Pons (tissue), 1 donor: ENCODE measurements at places on chromosomes 5 and 9.

DNA sequence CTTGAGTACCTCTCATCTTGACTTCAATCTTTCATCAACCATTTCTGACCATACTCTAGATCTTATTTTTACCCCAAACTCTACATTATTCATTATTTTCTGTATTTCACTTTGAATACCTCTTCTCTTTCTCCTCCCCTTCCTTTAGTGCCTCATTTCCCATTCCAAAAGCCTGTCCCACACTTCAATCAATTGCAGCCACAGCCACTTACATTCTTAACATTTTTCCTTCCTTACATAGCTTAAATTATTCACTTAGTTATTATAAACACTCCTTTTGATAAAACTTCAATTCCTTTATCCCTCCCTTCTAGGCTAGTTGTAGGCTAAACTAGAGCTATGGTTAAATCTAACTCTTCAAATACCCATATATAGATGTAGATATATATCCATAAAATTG is 344.0 kb downstream of the PRR16 start:
- no peak for DNase-seq

- no peak for DNase-seq
Observed at GRCh38 chr5:83255268-83255667, 177.9 kb downstream of the XRCC4 start.

- DNase-seq = no peak
Observed at GRCh38 chr5:141695627-141696215, 13.7 kb upstream of the ARAP3 start.

- no peak for DNase-seq
Observed at GRCh38 chr5:103424453-103425205, 138.0 kb downstream of the NUDT12 start.

- no peak for DNase-seq
Observed at GRCh38 chr5:97476852-97477534, 293.9 kb upstream of the RIOK2 start.

DNA sequence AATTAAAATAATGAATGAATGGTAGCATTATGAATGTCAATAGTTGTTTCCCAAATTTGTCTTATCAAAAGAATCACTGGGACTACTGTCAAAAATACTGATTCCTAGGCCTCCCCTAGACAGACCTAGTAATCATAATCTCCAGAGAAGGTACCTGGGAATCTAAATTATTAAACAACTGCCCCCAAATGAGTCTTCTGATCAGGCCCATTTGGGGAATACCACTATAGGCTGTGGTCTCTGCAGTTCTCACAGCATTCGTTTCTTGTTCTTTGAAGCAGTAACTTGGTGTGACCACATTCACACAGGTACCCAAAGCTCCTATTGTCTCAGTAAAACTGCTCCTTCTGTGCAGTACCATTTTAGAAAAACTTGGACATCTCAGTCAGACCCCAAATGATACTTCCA is 230.9 kb downstream of the PIK3R1 start:
- DNase-seq = no peak

GRCh38 chr9:93099551-93100275 is 3.7 kb downstream of the CARD19 start:
- DNase-seq = no peak

- peak; percentile 89 for DNase-seq
Observed at GRCh38 chr5:157915638-157916037, 56.7 kb upstream of the CLINT1 start.

DNA sequence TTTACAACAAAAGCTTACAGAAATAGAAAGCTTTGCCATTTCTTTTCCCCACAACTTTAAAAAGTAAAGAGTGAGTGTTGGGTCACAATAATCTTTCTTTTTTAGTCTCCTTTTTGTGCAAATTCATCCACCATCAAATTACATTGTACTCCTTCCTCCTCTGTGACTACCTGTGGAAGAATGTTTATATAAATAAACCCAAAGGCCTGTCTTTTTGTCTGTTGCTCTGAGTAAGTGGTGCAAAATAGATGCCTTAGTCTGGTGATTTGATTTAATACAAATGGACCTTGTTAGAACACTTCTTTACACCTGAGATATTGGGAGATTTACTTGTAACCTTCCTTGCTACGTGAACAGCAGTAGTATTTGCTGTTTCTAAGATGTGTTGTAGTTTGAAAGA is 53.5 kb upstream of the TAF11L2 start:
- no peak for DNase-seq

DNA sequence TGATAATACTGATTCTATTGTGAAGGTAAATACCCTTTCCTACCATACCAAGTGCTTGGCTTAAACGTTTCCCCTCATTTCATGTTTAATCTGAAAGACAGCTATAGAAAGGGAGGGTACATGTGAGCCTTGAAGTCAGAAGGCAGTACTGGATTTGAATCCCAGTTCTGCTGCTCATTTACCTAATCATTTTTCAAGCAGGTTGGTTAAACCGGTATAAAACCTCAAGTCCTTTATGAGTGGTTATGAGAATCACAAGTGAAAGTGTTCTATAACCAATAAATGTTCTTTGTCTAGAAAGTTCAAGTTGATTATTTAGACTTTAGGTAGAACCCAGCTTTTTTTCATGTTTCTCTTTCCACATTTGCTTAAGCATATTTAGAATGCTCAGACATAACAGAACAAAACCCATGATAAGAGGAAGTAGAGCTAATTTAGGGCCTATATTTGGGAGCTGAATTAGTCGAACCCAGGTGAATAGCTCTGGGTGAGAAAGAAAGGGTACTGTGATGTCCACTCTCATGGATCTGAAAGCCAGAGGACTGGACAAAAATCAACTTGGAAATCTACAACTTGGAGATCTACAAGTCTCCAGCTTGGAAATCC is 29.7 kb upstream of the F2RL2 start:
- no peak for DNase-seq

- DNase-seq = no peak
Observed at GRCh38 chr9:14222149-14222835, 91.6 kb downstream of the NFIB start.

- DNase-seq = peak; percentile 41
Observed at GRCh38 chr5:64074533-64074932, 91.1 kb upstream of the RNF180 start.

DNA sequence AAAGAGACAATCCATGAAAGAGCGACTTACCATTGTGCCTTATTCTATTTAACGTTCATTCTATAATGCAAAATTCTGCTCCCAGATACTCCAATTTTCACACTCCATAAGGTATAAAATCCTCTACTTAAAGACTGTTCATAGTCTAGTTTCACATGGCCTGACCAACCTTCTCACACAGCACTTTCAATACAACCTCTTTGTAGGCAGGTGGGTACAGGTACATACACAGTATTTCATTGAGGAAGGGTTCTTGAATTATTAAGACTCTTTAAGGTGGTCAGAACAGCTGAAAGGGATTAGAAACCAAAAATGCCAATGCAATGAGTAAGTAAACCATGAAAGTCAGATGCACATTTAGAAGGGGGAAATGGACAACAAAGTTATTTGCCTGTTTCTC is 352.0 kb downstream of the PARP8 start:
- DNase-seq = no peak

DNA sequence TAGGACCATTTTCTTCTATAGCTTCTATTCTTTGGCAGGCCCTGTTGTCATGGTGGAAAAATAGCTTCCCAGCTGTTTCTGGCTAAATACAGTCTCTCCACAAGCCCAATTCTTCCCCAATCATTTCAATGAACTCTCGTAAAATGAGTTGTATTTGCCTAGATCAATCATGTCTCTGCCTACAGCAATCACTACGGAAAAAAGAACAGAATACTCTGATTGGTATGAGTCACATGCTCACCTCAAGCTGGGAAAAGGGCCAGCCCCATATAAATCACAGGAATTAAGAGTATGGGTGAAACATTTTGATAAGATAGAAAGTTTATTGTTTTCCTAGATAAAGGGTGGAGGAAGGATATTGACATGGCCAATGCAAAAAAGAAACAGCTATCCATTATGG is 711.4 kb downstream of the EFNA5 start:
- DNase-seq = no peak

DNA sequence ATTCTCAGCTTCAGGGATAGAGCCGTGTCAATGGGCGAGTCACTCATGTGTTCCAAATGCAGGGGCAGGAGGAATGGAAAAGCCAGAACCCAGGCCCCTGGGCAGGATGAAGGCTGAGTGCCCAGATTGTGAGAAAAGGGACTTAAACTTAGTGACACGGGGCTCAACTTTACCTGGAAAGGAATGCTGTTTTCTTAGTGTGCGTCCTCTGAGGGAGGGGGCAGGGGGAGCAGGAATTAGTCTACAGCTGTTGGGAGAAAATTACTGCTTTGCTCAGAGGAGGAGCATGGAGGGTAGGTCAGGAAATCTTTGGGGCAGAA is 14.6 kb downstream of the HK3 start:
- no peak for DNase-seq

DNA sequence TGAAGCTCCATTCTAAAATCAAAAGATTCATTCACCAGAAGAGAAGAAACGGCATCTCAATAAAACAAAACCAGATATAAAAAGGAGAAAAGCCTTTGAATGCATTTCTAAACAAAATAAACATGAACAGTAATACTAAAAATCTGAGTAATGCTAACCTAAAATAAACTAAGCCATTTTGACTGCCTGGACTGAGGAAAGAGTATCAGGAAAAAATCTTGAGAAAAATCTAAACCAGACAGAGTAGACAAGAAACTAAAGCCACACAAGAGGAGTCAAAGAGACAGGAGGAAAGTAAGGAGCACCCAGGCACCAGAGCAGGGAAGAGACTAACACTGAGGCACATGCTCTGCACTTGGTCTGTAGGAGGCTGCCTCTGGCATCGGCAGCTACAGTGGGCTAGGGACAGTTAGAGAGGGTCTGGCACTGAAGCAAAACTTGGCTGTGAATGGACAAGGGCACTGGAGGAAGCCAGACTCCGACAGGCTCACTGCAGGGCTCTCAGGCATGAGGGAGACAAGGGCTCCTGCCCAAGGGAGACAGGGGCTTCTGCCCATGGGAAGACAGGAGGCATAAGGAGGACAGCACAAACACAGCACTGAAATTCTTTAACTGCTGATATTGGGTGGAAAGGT is 50.2 kb downstream of the DROSHA start:
- DNase-seq = peak; percentile 11

- no peak for DNase-seq
Observed at GRCh38 chr5:103589357-103589756, 26.8 kb upstream of the NUDT12 start.

DNA sequence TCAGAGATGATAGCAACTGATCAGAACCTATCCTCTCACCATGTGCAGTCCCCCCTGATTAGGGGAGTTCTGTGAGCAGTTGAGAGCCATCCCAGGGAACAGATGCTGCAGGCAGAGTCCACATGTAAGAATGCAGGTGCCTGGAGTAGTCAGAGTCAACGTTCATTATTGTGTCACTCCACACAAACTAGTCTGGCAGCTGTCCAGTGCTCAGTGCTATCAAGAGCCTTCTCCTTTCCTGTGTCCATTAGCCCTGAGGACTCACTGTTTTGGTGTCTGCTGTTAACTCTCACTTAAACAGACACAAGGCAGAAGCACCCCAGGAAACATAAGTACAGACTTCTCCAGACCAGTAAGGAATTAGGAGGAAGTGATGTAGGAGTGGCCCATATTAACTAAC is 2.5 kb downstream of the SH3TC2 start:
- no peak for DNase-seq

GRCh38 chr9:22244139-22245011 is 202.2 kb upstream of the DMRTA1 start:
- peak; percentile 44 for DNase-seq

DNA sequence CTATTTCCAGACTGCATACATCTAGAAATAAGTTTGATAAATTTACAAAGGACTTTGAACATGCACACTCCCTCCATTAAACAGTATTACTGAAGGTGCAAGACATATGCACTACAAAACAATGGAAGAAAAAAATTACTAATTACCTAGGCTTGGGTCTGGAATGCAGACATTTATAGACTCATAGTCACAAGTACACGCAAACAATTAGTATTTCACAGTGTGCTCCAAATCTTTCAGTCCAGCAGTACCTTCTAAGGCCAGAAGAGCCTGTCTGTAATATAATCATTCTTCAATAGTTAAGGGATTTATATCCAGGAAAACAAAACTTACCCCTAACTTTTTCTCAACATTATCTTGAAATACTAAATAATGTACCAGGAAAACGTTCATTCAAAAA is 11.2 kb downstream of the RICTOR start:
- no peak for DNase-seq

- DNase-seq = no peak
Observed at GRCh38 chr9:35758475-35759050, 4.5 kb upstream of the MSMP start.

GRCh38 chr5:22787807-22788206 is 65.3 kb downstream of the CDH12 start:
- DNase-seq = no peak

DNA sequence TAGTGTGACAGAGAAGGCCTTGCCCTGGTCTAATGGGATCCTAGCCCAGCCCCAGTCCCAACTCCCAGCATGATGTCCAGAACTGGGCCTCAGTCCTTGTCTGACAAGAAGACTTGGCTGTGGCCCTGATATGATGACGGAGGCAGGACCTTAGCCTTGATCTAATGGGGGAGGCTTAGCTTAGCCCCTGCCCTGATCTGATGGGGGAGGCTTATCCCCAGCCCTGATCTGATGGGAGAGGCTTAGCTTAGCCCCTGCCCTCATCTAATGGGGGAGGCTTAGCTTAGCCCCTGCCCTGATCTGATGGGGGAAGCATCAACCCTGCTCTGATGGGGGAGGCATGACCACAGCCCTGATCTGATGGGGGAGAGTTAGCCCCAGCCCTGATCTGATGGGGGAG is 3.7 kb downstream of the PKN3 start:
- DNase-seq = no peak

DNA sequence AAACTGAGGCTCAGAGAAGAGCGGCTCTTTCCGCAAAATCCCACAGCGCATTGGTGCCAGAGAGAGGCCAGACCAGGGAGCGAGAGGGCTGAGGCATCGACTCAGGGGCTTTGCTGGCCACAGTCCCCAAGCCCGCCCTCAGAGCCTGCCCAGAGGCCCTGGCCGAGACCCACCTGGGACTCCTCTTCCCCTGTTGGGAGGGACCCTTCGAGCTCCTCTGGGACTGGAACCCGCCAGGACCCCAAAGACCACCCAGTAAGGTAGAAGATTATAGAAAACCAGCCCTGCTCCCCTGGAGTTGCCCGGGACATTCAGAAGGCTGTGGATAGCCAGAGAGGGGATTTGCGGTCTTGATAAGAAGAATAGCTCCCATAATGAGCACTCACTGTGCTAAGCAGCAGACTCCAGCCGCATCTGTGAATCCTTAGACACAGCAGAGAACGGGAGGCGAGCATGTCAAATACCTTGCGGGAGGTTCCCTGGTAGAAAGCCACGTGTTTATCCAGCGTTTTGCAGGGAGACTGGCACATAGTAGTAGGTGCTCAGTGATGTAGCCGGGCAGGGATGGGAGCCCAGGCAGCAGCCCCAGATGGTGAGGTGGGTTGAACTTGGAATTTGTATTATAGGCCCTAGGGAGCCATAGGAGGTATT is 651 bp upstream of the AK1 start:
- DNase-seq = no peak

GRCh38 chr5:112570708-112571444 is 151.8 kb upstream of the EPB41L4A start:
- DNase-seq = no peak
